Left lung (tissue), 14 donors: ENCODE measurements at places on chromosomes 13 and 19. TPM values are rescaled to one million over a fixed set of nuclear protein-coding genes. Genes with fewer than 3 reads are reported as not detected.

Gene NLRP4
- not detected for total RNA-seq

Gene ARMC6
- 37.9 TPM for total RNA-seq

Gene SPACA4
- not detected for total RNA-seq

Gene LILRB2
- total RNA-seq, result 54.9 TPM

Gene ZSCAN5B
- total RNA-seq, result not detected
